ENCODE measurements at places on chromosomes 5 and 9. TPM values are rescaled to one million over a fixed set of nuclear protein-coding genes. Genes with fewer than 3 reads are reported as not detected.
A peak's percentile ranks its signal among the peaks of the same experiment; 100 is the strongest.

The PFN3 gene
- total RNA-seq, result not detected

DNA sequence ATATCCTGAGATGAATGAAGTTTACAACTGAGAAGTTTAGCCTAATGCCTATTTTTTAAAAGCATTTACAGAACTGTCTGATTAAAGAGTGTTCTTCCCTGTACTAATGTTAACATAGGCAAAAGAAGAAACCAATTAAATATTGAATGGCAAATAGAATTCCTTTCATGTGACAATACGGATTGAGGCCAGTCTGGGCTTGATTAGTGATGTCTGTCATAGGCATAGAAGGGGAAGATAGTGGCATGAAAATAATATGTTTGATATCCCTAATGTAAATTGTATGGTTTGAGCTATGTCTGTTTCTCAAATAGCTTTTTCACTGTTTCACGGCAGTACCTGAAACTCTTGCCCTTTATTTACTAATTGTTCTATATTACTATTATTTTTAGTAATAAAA is 443.1 kb upstream of the CLINT1 start:
- no peak for DNase-seq

DNA sequence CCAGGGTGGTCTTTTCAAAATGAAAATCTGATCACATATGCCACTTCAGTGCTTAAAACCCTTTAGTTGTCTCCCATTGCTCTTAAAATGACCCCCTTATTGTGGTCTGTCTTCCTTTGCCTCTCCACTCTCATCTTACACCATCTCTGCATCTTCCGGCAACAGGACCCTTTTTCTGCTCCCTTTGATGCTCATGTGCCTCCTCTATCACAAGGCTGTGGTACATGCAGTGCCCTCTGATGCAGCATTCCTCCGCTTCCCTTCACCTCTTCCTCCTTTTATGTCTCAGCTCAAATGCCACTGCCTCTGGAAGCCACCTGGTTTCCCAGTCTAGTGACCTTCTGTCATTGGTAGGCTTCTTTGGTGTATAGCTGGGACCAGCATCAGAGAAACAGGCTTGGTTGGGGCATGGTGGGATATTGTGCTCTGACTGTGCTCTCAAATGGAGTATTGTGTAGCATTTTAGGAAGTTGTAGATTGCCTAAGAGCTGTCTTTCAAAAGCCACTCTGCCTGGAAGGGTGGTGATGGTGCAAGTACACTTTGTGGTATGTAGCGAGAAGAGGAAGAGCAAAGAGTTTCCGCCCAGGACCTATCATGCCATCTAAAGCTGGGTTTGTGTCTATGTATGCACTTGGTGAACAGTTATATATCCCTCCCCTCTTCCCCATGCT is 28.1 kb downstream of the ARHGAP26 start:
- DNase-seq, result no peak

DNA sequence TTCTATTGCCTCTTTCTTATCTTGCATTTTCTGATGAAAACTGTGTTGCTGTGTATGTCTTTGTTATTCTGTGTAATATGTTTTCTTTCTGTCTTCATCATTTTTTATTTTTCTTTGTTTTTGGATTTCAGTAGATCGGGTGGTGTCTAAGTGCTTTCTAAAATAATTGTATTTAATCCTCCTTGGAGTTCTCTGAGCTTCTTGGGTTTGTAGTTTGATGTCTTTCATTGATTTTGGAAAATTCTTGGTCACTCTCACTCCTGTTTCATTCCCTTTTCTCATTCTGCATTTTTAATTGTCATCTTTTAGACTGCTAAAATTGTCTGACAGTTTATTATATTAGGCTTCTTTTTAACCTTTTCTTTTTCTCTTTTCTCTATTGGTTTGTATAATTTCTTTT is 560.5 kb downstream of the IRX1 start:
- no peak for DNase-seq

DNA sequence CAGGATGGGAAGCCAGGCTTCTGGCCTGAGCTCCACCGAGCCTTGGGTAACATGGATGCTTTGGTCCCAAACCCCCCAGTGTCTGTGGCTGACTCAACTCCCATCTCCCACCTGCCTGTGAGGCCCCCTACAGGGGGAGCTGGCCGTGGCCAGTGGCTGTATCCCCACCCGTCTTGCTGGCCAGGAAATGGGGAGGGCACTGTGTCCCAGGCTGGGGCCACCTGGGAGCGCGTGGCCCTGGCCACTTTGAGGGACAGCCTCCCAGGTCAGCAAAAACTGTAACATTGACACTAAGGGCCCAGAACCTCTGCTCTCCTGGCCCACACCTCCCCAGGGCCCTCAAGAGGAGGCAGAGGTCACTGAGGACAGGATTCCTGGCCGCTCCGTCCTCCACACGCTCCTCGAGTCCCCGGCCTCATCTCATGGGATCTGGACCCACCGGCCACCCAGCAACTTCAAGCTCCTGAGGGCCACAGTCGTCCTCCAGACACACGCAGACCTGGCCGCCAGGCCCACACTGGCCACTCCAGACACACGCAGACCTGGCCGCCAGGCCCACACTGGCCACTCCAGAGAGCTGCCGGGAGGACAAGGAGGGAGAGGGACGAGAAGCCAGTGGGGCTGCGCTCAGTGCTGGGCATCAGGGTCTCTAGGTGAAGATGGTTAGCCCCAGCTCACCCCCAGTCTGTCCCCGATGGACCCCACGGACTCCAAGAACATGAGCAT is 44.2 kb downstream of the DBH start:
- DNase-seq, result no peak

DNA sequence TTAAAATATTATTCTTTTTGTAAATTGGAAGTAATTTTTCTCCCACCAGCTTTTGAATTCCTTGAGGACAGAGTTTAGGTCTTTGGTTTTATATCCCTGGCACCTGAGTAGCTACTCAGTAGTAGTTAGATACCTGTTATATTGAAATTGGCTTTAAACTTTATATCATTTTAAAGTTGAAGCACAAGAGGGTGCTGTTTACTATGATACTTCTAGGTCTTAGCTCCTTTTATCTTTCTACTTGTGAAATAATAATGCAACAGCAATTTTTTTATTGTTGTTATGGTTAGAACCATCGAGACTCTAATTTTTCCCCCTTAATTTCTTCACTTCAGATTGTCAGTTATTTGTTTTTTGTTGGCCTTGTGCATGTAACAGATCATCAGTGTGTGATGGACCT is 46.3 kb downstream of the AP3S1 start:
- DNase-seq, result no peak

DNA sequence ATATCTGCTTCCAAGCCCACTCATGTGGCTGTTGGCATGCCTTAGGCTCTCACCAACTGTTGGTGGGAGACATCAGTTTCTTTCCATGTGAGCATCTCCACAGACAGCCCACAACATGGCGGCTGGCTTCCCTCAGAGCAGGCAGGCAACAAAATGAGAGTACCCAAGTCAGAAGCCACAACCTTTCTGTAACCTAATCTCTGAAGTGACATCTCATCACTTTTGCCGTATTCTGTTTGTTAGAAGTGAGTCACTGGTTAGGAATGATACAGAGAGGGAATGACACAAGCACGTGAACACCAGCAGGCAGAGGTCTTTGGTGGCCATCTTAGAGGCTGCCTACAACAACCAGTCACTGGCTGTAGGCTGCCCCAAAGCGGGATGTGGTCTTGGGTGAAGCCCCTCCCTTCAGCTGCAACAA is 88.6 kb upstream of the RASGRF2 start:
- DNase-seq, result peak; percentile 1

GRCh38 chr9:104971511-104971910 is 43.6 kb upstream of the ABCA1 start:
- no peak for DNase-seq

GRCh38 chr9:79104216-79104615 is 467.5 kb upstream of the TLE4 start:
- no peak for DNase-seq

GRCh38 chr5:77208507-77209163 is 1.8 kb upstream of the PDE8B start:
- no peak for DNase-seq

GRCh38 chr5:170360709-170361108 is 28.5 kb downstream of the KCNMB1 start:
- no peak for DNase-seq

The EPB41L4B gene
- 11.0 TPM for total RNA-seq

DNA sequence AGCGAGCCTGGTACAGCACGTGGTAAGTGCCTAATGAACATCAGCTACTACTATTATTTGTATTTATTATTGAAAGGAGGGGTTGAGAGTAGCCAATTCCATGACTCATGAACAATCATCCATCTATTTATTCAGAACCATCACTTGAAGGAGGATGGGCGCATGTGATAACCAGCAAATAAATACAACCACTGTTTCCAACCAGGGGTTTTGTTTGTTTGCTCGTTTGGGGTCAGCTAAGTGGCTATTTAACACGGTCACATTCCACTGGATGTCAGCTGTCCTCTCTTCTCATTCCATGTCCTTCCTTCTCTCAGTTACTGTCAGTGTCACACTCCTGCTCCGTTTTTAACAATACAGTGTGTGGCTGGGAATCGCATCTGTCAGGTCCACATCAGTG is 8.6 kb downstream of the RAPGEF1 start:
- DNase-seq, result no peak

The FCN1 gene
- total RNA-seq, result not detected

DNA sequence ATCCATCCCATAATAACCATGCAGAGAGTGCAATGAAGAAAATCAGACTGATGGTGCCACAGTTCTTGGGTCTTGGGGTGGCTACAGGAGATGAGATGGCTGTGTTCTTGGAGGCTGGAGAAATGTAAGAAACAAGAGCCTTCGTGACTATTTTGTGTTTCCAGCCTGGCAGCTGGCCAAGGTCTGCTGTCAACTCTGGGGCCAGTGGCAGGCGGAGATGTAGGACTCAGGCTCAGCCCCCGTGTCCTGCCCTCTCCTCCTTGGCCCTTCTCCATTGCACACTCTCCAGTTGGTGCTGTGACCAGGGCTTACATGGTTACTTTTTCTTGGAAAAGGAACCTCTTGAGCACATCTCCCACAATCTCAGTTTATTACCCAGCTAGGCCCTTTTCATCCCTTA is 235.4 kb downstream of the DMRT2 start:
- DNase-seq, result no peak

GRCh38 chr5:53084546-53085255 is 24.9 kb downstream of the MOCS2 start:
- no peak for DNase-seq

The FBXO10 gene
- total RNA-seq, result 13.2 TPM

DNA sequence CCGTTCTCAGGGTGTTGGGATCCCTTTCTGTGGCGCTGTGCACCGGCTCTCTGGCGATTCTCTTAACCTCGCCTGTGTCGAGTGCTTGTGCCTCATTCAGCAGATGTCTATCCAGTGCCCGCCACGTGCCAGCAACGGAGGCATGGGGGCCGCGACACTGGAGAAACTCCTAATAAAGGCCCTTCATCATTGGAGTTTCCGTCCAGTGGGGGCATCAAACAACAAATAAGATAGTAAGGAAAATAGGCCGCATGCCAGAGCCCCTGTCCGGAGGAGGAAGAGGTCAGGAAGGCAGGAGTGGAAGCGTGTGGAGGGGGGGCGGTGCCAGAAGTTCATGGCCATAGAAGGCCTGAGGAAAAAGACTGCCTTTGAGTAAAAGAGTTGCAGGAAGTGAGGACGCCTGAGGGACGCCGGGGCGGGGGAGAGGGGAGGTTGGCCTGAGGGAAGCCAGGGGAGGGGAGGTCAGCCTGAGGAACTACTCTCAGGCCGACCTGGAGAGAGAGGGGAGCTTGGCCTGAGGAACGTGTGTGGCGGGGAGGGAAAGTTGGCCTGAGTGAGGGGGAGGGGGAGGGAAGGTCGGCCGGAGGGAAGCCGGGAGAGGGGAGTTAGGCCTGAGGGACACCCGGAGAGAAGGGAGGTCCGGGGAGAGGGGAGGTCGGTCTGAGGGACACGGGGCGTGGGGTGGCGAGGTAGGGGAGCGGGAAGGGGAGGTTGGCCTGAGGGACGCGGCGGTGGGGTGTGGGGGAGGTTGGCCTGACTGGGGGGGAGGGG is 82.2 kb downstream of the CACNA1B start:
- DNase-seq, result no peak

DNA sequence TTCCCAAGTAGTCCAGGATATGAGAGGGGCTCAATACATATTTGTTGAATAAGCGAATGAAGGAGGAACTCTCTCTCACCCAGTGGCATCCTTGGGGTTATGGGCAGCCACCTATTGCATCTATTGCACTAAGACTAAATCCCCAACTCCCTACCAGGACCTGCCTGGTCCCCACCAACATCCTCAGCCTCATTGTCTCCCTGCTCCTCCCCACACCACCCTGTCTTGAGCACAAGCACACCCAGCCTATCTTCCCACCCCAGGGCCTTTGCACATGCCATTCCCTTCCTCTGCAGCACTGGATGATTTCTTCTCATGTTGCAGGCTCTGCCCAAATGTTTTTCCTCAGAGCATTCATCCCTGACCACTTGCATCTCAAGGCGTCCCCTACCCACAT is 133.8 kb downstream of the BARX1 start:
- DNase-seq, result no peak

The STK32A gene
- total RNA-seq, result 2.9 TPM

DNA sequence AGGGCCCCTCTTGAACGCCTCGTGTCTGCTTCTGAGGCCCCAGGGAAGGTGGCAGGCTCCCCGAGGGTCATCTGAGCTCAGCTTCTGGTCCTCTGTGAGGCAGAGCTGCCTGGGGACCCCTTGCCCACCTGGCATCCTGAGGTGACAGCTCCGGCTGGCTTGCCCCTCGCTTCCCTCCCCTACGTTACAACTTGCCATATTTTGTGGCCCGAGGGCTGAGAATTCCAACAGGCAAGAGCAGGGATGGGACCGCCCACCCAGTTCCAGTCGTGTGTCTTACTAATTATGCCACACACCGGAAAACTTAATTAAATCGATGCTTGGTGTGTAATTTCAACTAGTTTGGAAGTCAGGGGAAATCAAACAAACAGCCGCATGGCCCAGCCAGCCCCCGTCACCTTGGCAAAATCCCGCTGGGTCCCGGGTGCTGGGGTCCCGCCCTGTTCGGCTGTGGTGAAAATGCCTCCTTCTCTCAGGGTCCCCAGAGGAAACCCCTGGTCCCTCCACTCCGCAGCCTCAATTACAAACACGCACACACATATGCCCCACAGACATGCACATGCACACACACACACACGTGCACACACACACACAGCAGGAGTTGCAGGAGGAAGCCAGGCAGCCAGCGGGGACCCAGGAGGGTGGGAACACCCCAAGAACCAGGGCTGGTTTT is 221.0 kb upstream of the IER5L start:
- no peak for DNase-seq

DNA sequence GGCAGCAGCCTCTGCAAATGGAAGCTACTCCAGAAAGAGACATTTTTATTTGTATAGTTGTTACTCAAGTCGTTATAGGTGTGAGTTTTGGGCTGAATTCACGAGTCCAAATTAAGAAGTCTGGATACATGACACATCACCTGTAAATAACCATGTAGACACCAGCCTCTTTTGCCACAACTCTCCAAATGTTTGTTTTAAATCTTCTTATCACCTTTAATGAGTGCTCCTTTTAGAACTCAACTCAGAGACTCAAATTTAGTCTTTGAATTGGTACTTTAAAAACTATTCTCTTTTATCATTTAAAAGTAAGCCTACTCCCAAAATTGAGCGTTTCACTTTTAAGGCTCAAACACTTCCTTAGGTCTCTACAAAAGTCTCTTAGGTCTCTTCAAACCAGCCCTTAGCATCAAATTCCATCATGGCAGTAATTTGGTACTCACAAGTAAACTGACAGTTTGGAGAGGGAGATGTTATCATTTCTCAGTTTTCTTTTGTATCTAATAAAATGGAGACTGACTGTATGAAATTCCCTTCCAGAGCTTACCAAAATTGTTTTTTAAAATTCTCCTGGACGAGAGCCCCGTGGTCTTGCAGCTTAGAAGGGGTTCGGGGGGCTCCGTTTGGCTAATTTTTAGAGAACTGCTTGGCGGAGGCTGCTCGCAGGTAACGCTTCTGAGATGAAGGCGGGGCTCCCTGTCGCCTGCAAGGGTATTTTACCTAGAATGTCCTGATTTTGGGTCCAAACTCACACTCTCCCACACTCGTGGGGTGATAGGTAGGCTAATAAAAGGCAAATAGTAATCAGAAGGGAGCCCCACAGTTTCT is 194.6 kb downstream of the MEF2C start:
- DNase-seq, result no peak

All from kidney epithelial cell (primary cell).